Stimulated activated CD4-positive, alpha-beta T cell treated with anti-CD3 and anti-CD28 coated beads, Interleukin-4, amount 100 ng/mL, for 48 hours (primary cell): ENCODE measurements at places on chromosomes 5 and 9.

- peak; percentile 14 for DNase-seq
Measured at GRCh38 chr9:125558453-125559092, 148.4 kb downstream of the MAPKAP1 start.

- DNase-seq, result no peak
Measured at GRCh38 chr5:160450164-160450932, 28.7 kb downstream of the PTTG1 start.

DNA sequence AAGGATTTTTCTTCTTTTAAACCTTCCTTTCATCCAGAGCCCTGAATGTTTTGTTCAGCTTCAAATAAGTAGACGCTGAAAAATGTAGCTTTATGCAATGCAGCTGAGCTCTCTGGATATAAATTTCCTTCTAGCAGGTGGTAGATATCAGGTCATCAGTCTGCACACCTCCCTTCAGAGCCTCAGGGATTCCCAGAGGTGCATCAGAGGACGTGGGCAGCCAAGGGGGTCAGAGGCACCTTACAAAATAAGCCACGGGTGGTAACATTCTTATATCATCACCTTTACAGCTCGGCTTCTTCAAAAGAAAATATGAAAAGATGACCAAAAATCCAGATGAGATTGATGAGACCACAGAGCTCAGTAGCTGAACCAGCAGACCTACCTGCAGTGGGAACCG, 19.3 kb downstream of the MOCS2 start:
- no peak for DNase-seq

DNA sequence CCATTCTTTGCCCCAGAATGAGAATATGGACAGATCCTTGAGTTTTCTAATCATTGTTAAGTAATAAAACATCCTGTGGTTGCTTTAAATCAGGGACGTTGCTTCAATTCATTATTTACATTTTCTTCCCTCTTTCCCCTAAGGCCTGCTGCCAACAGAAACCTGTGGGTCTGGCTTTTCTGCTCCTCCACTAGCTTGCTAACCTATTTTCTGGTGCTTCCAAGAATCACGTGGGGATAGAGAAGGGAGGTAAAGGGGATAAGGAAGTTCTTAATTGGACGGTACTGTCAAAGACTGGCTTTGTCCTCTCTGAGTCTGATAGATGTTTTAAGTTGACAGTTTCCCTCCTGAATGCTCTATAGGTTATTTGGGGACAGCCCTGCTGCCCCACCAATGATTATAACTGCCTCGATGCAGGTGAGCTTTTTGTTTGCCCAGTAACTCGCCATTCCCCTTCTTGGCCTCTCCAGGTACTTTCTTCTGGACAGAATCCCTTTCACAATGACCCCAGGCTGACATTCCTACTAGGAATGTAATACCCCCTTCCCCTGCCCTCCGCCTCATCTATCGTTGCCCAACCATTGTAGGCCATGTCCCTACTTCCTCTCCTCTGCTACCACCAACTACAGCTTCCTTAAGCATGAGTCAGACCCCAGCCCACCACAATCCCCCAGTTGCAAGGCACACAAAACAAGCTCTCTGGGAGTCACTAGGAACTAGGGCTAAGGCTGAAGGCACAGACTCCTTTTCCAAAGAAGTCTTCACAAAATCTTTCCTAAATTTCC, 19.9 kb upstream of the CPEB4 start:
- no peak for DNase-seq

DNA sequence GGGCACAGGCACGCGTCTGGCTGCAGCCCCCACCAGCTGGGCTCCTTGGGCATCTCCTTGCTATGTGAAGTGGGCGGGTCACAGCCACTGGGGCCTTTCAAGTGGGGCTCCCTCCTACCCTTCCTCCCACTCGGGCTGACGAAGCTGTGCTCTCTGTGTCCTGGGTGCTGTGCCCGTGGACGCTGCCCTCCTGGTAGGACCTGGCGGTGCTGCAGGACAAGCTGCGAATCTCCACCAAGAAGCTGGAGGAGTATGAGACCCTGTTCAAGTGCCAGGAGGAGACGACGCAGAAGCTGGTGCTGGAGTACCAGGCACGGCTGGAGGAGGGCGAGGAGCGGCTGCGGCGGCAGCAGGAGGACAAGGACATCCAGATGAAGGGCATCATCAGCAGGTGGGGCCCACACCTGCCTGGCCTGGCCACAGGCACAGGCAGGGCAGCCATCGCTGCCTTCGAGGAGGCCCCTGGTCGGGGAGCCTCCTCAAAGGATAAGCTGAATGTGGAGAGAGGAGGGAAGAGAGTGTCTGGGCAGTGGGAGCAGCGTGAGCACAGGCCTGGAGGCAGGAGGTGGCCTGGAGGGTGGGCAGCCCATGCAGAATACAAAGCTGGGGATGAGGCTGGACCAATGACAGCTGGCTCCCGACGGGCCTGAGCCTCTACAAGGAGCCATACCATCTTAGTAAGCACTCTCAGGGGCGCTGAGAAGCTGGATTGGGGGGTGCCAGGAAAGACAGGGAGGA, 124.7 kb downstream of the DAB2IP start:
- no peak for DNase-seq

DNA sequence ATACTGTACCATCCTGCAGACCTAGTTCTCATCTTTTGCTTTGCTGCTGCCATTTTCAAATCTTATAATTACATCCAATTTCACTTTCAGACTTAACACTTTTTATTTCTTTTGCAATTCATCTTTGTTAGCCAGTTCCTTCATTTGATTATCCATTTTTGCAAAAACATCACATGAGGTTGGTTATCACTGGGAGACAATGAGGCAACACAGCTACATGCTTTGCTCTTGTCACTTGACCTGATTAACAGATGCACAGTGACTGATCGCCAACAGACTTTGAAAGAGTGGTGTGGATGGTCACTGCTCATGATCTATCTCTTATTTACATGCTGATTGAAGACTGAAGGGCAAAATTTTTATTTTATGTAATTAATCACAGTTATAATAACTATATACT, 17.0 kb upstream of the RNF20 start:
- no peak for DNase-seq

DNA sequence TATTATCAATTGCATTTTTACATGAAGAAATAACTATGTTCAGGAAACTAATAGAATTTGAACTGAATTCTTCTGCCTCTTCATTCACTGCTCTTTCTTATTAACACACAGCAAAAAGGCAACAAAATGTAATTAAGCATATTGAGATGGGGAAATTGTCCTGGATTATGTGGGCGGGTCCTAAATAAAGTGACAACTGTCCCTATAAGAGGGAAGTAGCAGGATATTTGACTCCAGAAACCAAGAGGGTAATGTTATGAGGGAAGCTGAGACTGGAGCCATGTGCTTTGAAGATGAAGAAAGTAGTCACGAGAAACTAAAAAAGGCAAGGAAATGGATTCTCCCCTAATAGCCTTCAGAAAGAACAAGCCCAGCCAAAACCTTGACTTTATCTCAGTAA, 311.2 kb upstream of the PIK3R1 start:
- DNase-seq, result no peak

GRCh38 chr9:70589571-70590314, 175.3 kb upstream of the KLF9 start:
- no peak for DNase-seq

GRCh38 chr5:78972654-78973428, 12.3 kb downstream of the ARSB start:
- no peak for DNase-seq

- no peak for DNase-seq
Measured at GRCh38 chr9:125990793-125991220, 243.6 kb downstream of the PBX3 start.

- DNase-seq, result no peak
Measured at GRCh38 chr5:116487045-116487444, 87.6 kb downstream of the SEMA6A start.

DNA sequence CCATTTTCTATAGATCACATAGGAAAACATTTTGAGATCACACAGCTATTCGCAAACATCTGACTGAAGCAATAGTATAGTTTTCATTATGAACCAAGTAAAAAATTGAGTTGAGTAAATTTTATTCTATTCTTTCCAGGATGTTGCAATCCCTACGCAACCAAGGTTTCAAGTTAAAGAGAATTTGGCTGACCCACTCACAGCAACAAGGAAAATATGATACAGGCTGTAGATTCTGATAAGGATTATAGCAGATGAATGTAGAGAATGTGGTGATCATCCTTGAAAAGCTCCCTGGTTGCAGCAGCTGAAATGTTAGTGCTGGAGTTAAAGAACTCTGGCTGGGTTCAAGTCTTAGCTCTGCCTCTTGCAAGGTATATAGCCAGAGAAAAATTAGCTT, 4.7 kb downstream of the ABCA1 start:
- DNase-seq, result no peak

DNA sequence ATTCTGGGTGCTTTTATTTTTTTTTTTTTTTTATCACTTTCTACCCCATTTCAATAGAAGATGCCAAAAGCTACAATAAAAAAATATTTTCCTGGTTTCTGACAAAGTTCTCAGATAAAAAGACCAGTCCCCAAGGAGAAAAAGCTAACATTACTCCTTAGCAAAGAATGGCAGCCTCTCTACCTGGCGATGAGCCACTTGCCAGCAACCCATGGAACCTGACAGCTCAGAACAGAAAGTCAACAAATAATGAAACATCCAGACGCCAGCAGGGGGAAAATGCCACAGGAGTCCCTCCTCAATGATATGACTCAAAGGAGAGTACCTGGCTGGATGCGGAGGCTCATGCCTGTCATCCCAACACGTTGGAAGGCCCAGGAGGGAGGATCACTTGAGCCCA, 123.2 kb downstream of the MYO10 start:
- no peak for DNase-seq

- DNase-seq, result no peak
Measured at GRCh38 chr5:139962445-139962844, 80.7 kb downstream of the NRG2 start.

GRCh38 chr9:87630266-87630665, 95.7 kb upstream of the CTSL start:
- no peak for DNase-seq

DNA sequence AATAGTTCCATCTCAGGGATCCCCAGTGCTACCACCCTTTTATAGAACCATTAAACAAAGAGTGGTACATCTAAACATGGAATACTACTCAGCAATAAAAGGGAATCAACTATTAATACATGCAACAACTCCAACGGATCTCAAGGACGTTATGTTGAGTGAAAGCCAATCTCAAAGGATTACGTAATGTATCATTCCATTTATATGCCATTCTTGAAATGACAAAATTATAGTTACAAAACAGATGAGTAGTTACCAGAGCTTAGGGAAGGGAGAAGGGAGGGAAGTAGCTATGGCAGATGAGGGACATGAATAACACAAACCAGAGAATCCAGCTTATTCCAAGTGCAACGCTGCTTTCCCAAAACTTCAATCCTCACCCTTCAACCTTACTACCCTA, 69.5 kb downstream of the ACTL7B start:
- DNase-seq, result no peak

- no peak for DNase-seq
Measured at GRCh38 chr5:107499237-107499636, 171.5 kb downstream of the EFNA5 start.
